Caco-2 (cell line): ENCODE measurements at places on chromosomes 2 and 18.
A peak's percentile ranks its signal among the peaks of the same experiment; 100 is the strongest.

GRCh38 chr2:79512442-79513401 lies at the start of gene CTNNA2:
Gene CTNNA2 (plus strand): TSS chr2:79513051.
- peak; percentile 49 for DNase-seq

GRCh38 chr2:59932341-59932740 lies 621.1 kb downstream of the BCL11A start:
- DNase-seq = no peak

DNA sequence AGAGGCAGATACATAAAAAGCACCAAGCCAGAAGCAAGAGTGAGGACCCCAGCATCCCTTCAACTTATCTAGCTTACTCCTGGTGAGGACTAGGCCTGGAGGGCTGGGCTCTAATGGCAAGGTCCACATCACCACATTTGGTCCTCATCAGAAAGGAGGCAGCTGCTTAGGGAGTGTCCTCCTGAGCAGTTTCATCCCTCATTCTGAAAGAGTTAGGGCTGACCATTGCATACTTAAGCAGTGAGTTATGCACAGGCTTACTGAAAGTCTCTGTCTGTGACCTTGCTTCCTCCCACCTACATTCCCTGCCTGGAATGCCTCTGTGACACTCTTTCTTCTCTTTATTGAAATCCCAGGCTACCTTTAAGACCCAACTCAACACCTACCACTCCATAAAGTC lies 301.8 kb upstream of the ACVR2A start:
- no peak for DNase-seq

DNA sequence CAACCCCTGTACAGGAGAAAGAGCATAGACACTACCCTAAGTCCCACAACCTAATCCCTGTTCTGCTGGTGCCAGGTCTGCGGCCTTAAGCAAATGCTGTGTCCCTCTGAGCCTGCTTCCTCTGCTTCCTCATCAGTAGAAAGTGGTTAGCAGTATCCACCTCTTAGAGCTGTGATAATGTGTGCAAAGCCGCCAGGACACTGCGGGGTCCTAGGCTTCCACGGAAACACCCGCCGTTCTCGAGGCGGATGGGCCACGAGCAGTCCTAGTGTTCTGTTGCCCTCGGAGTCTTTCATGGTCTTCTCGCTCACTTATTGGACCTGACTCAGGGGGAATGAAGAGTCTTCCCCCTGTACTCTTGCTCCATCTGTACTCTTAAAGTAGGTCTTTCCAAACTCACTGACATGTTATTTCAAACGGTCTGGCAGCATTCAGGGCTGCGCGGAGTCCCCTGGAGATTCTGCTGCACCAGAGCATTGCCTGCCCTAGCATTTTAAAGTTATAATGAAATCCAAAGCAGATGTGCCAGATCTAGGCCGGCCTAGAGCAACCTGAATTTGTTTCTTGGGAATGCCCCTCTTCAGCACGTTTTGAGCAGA lies 107.2 kb upstream of the ZNF236 start:
- DNase-seq = no peak

- DNase-seq = no peak
Measured at GRCh38 chr2:167581961-167582574, 665.3 kb downstream of the STK39 start.

- no peak for DNase-seq
Measured at GRCh38 chr2:214066862-214067261, 344.0 kb upstream of the VWC2L start.

GRCh38 chr18:5110266-5110665 lies 86.8 kb downstream of the AKAIN1 start:
- no peak for DNase-seq

DNA sequence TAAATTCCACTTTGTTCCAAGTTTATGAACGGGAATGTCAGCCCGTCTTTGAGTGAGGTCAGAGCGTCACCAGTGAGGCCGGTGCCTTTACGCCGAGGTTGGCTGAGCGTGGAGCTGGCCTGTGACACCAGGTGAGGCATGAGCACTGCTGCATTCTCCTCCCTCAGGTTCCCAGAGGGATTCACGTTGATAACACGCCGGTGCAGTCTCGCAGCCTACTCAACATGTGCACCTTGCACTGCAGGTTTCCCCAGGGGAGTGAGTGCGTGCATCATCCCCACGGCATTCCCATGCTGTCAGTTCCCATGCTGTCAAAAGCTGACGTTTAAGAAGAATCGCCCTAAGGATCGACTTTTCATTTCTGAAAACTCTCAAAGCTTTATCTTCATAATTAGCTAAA lies 213.3 kb downstream of the LDLRAD4 start:
- DNase-seq = no peak
